CD4-positive, CD25-positive, alpha-beta regulatory T cell (primary cell): ENCODE measurements at places on chromosomes 4 and X. TPM values are rescaled to one million over a fixed set of nuclear protein-coding genes. Genes with fewer than 3 reads are reported as not detected.

DNA sequence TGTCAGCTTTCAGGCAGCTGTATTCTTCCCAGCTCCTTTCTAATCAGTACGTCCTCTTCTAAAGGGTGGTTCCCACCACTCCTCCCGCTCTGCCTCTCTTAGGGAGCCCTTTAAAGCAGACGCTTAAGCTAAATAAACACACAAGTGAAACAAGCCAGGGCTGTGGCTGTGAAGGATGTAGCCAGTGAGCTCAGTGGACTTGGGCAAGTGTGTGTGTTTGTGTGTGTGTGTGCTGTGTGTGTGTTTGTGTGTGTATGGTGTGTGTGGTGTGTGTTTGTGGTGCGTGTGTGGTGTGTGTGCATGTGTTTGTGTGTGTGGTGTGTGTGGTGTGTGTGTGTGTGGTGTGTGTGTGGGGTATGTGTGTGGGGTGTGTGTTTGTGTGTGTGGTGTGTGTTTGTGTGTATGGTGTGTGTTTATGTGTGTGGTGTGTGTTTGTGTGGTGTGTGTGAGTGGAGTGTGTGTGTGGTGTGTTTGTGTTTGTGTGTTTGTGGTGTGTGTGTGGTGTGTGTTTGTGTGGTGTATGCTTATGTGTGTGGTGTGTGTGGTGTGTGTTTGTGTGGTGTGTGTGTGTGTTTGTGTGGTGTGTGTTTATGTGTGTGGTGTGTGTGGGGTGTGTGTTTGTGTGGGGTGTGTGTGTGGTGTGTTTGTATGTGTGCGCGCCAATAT lies 283.3 kb downstream of the PTTG2 start:
- DNase-seq: no peak

DNA sequence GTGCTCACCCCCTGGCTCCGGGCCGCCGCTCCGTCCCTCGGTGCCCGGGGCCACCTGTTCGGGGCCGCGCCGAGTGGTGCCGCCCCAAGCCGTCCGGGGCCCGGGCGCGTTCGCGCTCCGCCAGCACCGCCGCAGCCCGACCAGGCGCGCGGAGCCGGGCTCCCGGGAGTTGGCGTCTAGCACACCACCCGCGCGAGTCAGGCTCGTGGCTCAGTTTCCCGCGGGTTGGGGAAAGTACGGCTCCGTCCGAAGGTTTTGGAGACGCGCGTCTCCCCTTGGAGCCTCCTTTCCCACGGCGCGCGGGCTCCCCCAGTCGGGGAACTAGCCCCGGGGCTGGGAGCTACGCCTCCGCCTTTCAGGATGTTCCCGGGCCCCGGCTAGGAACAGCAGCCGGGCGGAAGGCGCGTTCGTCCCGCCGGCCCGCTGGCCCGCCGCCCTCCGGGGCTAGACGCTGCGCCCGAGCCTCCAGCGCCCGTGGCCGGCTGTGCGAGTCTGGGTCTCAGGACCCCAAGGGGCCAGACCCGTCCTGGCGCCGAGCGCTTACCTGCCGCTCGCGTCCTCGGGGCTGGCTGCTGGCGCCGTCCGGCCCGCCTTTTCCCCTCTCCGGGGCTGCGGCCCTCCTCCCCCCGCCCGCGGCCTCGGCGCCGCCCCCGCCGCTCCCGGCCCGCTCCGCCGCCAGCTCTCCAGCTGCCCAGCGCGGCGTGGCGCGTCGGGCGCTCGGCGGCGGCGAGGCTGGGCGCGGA lies at the start of gene ADGRG2:
Gene ADGRG2, minus strand, starts transcription at position 571 of the 743 bp plus-strand sequence. CDS start 53,634 bp downstream, outside the sequence.
- DNase-seq: no peak

DNA sequence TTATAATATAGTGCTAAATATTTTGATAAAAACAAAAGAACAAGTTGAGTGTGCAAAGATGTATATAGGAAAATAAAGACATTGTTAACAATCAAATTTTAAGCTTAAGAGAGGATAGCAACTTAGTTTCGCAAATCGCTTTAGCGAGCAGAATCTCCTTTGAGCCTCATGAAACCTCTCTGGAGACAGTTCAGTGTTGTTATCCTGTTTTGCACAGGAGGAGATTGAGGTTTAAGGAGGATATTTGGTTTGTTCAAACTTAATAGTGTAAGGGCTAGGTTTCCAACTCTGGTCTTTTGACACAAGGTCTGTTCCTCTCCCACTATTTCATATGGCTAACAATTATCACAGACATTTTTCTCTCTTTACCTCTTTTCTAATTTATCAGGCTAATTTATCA lies 1848.5 kb upstream of the TENM3 start:
- DNase-seq: no peak

DNA sequence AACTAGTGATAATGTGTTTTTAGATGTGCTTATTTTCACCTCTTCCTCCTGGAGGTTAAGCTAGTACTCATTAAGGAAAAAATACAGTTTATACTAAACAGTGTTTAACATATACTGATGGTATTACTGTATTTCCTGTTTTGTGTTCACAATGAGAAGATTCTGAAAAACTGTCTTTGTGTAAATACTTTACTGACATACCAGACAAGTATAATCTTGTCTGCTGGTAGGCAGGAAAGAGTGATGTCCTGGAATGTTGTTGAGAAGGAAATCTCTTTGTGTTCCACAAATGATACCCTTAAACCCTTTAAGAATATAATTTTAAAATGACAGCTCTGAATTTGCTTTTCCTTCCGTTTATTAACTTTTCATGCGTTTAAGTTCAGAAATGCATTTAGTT lies 205.5 kb upstream of the NUDT6 start:
- DNase-seq: no peak

GRCh38 chrX:15758140-15758539 lies 20.1 kb downstream of the CA5B start:
- DNase-seq: peak; percentile 26

- no peak for DNase-seq
Measured at GRCh38 chr4:18975916-18976808, 954.6 kb upstream of the LCORL start.

GPR50 gene
- polyA plus RNA-seq: not detected

PORCN gene
- 8.1 TPM for polyA plus RNA-seq

NXF3 gene
- not detected for polyA plus RNA-seq

P2RY10 gene
- 76.5 TPM for polyA plus RNA-seq
